CD8-positive, alpha-beta memory T cell (primary cell): ENCODE measurements at places on chromosomes 16 and 17.

DNA sequence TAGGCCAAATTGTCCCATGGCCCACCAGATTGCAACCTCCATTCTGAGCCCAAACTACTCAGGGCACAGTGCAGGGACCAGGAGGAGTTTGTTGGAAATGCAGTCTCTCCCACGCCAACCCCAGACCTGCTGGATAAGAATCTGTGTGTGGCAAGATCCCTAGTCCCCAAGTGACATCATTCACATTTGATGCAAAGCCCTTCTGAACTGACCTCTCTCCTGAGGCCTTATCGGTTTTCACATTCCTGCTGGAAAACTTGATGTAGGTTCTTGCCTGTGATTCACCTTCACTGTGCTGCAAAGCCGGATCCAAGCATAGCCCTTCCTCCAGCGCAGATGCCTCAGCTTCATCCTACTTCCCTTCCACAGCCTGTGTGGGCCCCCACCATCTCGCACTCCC, 6.6 kb upstream of the SHCBP1 start:
- DNase-seq, result no peak

DNA sequence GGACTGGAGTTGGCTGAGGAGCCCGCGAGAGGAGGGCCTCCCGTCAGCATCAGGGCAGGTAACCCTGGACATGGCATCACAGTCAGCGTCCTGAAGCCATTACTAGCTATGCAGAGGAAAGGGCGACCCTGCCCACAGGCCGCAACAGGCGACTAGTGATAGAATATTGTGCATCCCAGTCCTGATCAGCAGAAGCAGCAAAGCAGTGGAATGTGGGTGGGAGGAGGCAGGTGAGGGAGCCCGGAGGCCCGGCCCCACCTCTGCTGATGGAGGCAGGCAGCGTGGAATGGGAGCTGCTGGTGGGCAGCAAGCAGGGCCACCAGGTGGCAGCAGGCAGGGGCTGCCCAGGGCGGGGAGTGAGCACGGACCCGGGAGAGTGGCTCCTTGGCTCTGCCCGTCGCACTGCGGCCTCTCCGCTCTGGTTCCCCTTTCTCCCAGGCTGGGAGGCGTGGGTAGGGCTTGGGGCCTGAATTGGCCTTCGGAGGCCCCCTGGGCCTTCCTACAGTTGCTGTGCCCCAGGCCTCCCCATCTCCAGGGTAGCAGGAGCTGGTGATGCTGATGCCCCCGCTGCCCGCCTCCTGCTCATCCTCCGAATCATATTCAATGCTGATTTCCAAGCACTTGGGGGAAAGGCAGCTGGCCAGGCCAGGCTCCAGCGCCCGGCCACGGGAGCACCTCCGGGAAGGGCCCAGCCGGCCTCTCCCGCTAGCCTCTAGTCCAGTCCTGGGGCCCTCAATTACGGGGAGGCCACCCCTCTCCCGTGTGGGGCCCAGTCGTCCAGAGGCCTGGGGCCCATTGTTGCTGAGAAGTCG, 20.2 kb downstream of the TSPOAP1 start:
- no peak for DNase-seq

DNA sequence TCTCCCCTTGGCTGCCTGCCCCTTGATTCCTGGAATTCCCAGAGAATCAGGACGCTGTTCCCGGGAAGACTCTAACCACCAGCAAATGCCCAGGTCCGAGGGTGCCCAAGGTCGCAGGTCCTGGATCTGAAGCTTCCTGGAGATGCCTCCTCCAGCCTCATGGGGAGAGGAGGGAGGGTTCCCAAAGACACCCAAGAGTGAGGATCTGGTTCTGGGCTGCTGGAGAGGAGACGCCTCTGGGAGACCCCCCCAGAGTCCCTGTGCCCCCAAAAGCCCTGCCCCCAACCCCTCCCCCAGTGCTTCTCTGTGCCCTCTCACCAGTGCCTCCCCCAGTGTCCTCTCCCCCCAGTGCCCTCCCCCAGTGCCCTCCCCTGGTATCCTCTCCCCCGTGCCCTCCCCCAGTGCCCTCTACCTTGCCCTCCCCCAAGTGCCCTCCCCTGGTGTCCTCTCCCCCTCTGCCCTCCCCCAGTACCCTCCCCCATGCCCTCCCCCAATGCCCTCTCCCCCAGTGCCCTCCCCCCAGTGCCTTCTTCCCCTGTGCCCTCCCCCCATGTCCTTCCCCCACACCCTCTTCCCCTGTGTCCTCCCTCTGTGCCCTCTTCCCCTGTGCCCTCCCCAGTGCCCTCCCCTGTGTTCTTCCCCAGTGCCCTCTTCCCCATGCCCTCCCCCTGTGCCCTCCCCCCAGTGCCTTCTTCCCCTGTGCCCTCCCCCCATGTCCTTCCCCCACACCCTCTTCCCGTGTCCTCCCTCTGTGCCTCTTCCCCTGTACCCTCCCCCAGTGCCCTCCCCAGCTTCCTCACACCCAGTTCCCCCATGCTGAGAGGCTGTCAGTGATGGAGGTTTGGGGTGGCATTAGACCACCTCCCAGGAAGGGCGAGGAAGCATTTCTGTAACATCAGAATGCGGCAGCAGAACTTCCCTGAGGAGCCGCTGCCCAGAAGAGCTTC, 6.3 kb upstream of the SECTM1 start:
- no peak for DNase-seq

DNA sequence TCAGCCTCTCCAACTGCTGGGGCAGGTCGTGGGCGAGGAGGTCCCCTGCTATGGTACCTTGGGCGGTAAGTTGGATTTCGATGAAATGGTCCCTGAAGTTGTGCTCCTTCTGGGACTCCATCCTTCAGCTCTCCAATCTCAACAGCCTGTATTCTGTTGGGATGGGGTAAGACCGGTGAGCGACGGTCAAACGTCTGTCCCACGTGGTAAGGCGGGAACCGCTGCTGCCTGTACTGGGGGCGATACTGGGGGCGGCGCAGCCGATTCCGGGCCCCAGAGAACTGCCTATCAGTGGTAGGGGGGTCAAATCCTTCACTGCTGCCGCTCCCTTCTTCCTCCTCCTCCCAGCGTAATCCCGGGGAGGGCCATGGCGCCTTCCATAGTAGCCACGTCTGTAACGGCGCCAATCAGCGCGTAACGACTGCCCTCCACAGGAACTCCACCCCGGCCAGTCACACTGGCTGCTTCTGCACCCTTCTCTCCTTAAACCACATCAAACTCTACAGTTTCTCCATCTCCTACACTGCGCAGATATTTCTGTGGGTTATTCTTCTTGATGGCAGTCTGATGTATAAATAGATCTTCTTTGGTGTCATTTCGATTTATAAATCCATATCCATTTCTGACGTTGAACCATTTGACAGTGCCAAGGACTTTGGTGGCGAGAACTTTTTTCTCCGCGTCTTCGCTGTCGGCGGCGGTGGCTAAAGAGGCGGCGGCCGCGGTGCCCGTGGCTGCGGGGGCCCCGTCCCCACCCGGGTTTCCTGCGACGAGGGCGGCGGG, 41.1 kb downstream of the AHSP start:
- no peak for DNase-seq

DNA sequence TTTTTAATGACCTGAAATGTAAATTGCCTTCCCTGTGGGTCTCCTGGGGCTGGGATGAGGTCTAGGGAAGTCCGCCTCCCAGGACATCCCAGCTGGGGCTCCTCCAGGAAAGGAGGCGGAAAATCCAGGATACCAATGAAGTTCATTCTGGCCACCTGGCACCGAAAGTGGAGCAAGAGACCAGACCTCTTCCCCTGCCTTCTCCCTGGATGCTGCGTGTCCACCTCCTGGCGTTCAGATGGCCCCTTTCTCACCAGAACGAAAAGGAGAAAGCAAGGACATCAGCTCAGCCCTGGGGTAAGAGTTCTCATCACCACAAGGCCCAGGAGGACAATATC, 20.4 kb downstream of the RBFOX3 start:
- no peak for DNase-seq

GRCh38 chr17:81593105-81593871, 41.1 kb upstream of the FAAP100 start:
- no peak for DNase-seq

DNA sequence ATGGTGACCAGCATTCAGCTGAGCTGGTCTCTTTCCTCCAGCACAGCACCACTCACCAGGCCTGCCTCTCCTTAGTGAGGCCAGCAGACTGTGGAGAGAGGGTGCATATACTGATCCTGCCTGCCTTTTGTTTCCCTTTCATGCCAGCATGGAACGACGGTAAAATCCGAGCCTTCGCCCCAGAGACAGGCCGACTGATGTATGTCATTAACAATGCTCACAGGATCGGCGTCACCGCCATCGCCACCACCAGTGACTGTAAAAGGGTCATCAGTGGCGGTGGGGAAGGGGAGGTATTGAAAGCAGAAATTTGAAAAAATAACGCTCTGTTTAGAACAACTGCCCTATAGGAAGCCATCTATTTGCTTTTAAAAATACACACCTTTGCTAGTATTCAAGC, 12.6 kb upstream of the USP43 start:
- no peak for DNase-seq

DNA sequence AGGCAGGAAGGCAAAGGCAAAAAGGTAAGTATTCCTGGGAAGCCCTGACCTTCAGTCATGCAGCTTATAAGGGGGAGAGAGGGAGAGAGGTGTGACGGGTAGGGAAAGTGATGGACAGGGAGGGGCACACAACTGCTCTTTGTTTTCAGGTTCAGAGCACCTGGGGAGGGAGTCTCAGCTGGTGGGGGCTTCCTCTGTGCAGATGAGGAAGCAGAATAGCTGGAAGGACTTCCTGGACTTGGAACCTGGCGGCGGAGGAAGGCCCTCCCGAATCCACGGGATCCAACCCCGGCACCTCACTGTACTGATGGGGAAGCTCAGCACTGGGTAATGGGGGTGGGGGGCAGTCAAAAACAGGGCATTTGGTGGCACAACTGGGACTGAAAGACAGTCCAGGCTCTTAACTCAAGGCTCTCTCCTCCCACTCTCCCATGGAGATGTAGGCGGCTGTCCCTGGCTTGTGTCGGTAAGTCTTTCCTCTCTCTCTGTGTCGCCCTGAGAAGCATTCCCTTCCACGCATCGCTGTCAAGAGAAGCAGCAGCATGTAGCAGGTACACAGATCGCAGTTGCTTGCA, 11.9 kb upstream of the PITPNM3 start:
- no peak for DNase-seq
